Naive thymus-derived CD4-positive, alpha-beta T cell (primary cell): ENCODE measurements at places on chromosomes 12 and 14. TPM values are rescaled to one million over a fixed set of nuclear protein-coding genes. Genes with fewer than 3 reads are reported as not detected.

DNA sequence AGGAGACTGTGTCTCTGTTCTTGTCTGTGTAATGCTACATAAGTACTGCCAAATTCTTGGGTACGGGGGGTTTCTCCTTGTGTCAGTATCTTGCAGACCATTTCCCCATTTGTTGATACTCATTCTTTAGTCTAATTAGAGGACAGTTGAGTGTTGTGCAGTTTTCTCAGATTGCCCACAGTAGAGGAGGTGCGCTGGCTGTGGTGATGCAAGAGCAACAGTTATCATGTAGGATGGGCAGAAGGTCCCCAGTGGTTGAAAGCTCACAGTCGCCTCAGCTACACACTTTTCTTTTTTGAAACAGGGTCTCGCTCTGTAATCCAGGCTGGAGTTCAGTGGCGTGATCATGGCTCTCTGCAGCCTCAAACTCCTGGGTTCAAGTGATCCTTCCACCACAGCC, 37.8 kb upstream of the ATP2A2 start:
- no peak for DNase-seq
- H3K4me1 ChIP-seq = no peaks in the 10 kb centered on the region
- no peaks in the 10 kb centered on the region for H3K27me3 ChIP-seq
- H3K27ac ChIP-seq = no peak overlapping the region
- H3K36me3 ChIP-seq = no peaks in the 10 kb centered on the region

GRCh38 chr14:77058785-77059184, 30.3 kb upstream of the IRF2BPL start:
- no peaks in the 10 kb centered on the region for H3K36me3 ChIP-seq
- H3K27ac ChIP-seq = no peak overlapping the region
- no peak overlapping the region for H3K4me3 ChIP-seq
- no peaks in the 10 kb centered on the region for H3K4me1 ChIP-seq
- no peaks in the 10 kb centered on the region for H3K27me3 ChIP-seq
- no peak for DNase-seq

- no peaks in the 10 kb centered on the region for H3K27me3 ChIP-seq
- no peaks in the 10 kb centered on the region for H3K36me3 ChIP-seq
- no peak overlapping the region for H3K4me3 ChIP-seq
Measured at GRCh38 chr14:33584697-33585096, 366.2 kb downstream of the EGLN3 start.

- no peak overlapping the region for H3K4me3 ChIP-seq
- H3K4me1 ChIP-seq = no peaks in the 10 kb centered on the region
- H3K27me3 ChIP-seq = peaks cover 4% of the 10 kb centered on the region
- no peaks in the 10 kb centered on the region for H3K36me3 ChIP-seq
- no peak for DNase-seq
Measured at GRCh38 chr12:55280991-55281390, 15.4 kb downstream of the OR6C6 start.

DNA sequence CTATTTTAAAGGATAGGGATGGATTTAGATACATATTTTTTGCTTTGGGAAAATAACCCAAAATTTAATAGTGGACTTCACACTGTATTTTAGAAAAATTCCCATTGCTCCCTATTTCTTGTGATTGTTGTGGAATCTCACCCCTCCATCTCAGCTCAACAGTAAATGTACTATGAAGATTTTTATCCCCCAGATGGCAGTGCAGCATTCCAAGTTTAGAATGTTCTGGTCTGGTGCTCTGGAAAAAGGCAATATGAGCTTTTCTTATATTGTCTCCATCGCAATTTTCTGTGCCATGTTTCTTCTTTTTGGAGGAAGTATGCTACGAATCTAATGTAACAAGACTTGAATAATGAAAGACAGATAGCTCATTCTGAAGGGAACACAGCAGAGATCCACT, 471.7 kb upstream of the SYT1 start:
- H3K4me3 ChIP-seq = no peak overlapping the region
- H3K36me3 ChIP-seq = no peaks in the 10 kb centered on the region
- no peaks in the 10 kb centered on the region for H3K27me3 ChIP-seq
- no peak for DNase-seq

Gene ISCU
- total RNA-seq = 212 TPM

DNA sequence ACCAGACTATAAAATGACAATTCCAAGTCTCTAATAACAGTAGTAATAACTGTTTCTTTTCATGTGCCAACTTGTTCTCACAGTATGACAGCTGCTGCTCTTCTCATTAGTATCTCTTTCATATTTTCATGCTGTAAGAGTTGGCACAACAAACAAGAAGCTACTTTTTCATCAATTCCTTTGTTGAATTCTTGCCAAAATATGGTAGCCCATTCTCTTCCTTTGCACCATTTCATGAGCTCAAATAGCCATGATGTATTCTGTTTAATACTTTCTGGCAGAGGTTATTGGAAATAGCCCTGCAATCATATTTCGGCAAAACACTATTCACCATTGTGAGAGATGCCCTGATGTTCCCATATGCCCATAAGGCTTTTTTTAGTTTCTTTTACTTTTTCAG, 1100.7 kb downstream of the TRHDE start:
- DNase-seq = no peak
- H3K27ac ChIP-seq = no peak overlapping the region
- no peaks in the 10 kb centered on the region for H3K36me3 ChIP-seq
- H3K4me1 ChIP-seq = no peaks in the 10 kb centered on the region
- H3K27me3 ChIP-seq = no peaks in the 10 kb centered on the region
- no peak overlapping the region for H3K4me3 ChIP-seq

Gene CCDC177
- not detected for total RNA-seq
